Activated effector memory CD4-positive, alpha-beta T cell treated with Interleukin-2 at 50 U/mL for 16 hours (primary cell): ENCODE measurements at places on chromosomes 12 and 14.

DNA sequence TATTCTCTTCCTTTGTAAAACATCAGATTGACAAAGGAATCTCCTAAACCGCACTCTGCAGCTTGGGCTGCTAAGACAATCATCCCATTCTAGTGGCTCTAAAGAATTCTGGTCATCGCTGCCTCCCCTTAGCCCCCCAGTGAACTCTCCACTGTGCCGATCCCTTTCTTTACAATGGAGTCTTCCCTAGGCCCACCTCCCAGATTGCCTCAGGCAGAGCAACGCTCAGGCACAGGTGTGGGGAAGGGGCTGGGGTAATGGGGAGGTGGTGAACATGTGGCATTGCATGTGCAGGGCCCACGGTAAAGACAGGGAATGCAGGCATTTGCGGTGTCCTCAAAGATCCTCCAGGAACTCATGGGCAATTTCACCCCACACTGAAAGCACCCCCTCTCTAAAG is 86.3 kb downstream of the PLEKHG3 start:
- no peak for DNase-seq

- no peak for DNase-seq
Measured at GRCh38 chr14:32620303-32620702, 291.2 kb downstream of the AKAP6 start.

DNA sequence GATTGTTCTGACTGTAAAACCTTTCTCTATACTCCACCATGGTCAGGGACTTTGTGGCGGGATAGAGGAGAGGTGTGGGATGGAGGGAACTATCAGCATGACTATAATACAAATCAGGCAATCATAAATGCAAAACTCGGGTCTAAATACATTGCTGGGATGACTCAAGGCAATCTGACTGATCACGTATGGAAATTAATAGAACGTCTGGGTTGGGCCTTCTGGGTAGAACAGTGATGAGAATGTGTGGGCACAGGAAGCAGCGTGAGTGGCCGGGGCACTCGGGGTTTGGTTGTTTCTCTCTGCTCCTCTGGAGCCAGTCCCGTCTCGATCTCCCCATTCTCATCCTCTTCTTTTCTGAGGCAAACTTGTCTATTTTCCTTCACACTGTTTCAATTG is 485.8 kb downstream of the VRK1 start:
- no peak for DNase-seq

GRCh38 chr12:69837191-69837590 is 12.2 kb downstream of the MYRFL start:
- DNase-seq = no peak

- no peak for DNase-seq
Measured at GRCh38 chr14:29236848-29237247, 470.3 kb downstream of the FOXG1 start.

- peak; percentile 38 for DNase-seq
Measured at GRCh38 chr12:14417715-14418114, 52.2 kb downstream of the ATF7IP start.
